ENCODE measurements at places on chromosomes 7 and 10. TPM values are rescaled to one million over a fixed set of nuclear protein-coding genes. Genes with fewer than 3 reads are reported as not detected.

DNA sequence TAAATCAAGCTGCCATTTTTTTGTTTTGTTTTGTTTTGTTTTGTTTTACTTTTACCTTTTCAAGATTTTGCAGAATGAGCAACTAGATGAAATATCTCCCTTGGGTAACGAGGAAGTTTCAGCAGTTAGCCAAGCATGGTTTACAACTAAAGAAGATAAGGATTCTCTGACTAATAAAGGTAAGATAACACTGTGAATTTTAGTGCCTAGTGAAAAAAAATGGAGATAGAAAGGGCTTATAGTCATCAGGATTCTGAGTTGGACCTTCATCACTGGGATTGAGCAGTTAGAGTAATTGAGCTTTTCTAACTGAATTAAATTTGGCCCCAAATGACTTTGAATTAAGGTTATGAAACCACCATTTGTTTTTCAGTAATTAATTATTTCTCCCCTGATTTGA lies 21.2 kb downstream of the DMTF1 start:
- DNase-seq: no peak

DNA sequence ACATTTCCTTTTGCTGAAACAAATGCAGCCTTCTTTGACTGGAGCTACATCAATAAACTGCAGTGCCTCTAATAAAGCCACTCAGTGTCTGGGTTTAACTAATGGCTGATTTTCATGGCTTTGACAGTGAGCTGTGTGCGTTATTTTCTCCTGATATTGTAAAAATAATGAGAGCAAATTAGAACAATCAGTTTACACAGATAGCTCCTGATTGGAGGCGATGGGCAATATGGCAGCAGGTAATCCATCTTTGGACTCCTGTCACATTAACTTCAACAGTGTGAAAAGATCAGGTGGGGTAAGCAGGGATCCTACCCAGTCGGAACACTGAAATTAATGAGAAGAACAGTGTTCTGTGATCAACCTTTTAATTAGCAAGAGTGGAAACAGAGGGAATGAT lies 100.7 kb downstream of the POLL start:
- DNase-seq: no peak

PNLIPRP3 gene
- not detected for polyA plus RNA-seq

DNA sequence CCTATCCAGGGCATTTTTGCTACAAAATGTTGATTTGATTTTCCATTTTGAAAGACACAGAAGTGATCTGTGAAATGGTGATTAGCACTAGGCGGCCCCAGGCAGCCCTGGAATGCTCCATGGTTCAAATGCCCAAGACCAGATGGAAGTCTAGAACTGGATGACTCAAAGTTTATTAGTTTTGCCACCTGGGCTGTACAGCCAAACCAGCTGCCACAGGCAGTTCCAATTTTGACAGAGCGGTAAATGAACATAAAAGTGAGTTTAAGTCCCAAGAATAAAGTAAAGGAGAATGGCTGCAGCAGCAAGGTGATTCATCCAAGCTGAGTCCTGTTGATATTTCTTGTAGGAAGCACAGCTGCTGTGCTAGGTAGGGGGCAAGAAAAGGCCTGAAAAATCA lies 180.5 kb downstream of the SUGCT start:
- no peak for DNase-seq

DNA sequence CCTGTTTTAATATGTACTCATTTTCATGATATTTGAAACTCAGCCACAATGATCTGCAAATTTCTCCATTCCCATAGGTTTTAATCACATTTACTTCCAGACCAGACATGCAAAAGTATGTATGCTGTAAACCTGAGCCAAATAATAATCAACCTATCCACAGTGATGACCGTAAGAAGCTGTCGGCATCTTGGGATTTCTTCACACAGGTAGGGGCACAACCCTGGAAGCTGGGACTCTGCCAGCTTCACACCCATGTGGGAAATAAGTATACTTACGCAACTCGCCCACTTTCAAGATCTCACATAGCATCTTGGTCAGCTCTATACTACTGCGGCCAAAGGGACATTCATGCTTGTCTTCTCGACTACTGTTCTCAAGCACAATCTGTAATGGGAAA lies 352.3 kb downstream of the ELMO1 start:
- DNase-seq: no peak

DNA sequence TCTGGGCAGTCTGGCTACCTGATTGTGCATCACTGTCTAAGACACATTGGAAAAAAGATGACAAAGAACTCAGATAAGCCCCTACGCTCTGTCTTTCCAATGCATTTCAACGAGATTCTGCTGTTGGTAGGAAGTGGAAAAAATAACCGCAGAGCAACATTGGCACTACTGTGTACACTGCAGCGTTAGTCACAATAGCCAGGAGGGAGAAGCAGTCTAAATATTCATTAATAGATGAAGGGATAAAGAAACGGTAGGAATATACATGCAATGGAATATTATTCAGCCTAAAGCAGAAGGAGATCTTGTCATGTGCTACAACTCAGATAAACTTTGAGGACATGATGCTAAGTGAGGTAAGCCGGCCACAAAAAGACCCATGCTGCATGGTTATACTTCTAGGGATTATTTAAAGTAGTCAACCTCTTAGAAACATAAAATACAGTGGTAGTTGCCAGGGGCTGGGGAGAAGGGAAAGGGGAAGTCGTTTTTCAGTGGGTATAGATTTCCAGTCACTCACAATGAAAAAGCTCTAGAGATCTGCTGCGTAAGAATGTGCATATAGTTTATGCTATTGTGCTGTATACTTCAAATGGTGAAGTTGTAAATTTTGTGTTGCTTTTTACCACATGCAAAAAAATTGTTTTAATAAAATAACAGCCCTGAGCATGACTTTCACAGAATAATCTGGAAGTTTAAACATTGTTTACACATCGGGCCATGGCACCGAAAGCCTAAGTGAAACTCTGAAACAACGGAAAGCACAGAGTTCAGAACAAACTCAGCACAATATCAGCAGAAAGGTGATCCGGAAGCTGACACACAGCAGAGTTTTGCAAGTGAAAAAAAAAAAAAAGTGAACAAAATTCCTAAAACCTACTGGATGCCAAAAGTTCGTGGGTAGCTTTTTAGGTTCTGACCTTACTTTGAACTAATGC lies 40.1 kb downstream of the ELMO1 start:
- no peak for DNase-seq

DNA sequence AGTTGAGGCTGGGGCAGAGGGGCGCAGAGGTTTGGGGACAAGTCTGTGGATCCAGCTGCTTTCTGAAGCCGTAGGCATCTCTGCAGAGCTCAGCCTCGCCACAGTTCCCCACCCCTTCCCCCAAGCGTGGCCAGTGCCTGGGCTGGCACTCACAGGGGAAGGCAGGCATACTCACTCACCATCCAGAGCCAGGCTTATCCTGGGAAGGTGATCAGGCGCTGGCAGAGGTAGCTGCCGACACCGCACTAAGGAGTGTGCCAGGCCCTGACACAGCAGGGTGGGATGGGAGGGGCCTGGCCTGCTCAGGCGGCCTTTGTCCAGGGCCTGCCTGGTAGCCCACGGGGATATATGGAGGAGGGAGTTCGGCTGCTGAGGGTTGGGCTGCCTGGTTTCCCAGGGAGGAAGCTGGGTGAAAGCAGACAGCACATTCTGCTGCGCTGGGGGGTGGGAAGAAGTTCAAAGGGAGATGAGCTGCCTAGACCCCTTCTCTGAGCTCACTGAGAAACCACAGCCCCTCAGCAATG lies 15.9 kb downstream of the VSIR start:
- no peak for DNase-seq

DNA sequence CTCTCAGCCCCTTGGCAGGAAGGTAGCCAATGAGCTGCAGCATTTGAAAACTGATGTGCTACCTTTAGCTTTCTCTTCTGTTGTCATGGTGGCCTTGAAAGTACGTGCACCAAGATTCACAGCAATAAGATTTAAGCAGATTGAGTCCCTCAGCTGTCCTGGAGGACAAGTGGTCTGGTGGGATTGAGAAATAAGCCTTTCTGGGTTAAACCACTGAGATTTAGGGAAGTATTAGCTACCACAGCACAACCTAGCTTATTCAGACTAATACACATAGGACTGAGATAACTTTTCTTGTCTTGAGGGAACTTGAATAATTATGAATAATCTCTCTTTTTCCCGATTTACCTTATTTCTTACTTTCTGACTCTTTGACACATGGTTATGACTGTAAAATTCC lies 324.0 kb downstream of the PTEN start:
- no peak for DNase-seq

Data from HepG2 (cell line).